ENCODE measurements at places on chromosomes 11 and 22.

- DNase-seq = no peak
Measured at GRCh38 chr11:70483917-70484316, 85.6 kb downstream of the CTTN start.

DNA sequence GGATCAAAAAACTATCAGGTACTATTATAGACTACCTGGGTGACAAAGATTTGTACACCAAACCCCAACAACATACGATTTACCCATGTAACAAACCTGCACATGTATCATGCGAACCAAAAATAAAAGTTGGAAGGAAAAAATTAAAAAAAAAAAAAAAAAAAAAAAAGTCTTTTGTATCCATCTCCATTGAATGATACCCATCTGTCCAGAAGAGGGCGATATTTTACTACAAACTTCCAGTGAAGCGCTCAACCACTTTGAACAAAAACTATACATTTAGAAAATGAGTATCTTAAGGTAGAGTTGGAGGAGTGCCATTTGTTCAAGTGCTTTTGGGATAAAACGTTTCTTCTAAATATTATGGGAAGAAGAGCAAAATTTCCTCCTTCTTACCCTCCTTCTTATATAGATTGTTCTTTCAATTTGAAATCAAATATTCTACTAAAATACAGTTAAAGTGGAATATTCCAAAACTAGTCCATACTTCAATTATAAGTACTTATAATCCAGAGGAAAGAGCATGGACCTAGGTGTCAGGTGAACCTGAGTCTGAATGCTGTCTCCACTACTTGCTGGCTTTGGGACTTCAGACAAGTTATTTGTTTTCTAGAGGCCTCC, 23.3 kb downstream of the ARL14EP start:
- DNase-seq = no peak

- DNase-seq = no peak
Measured at GRCh38 chr22:45565973-45566372, 63.3 kb downstream of the FBLN1 start.

GRCh38 chr11:69004411-69005182, 8.4 kb downstream of the MRGPRF start:
- no peak for DNase-seq

- DNase-seq = no peak
Measured at GRCh38 chr11:113862435-113862834, 12.9 kb downstream of the USP28 start.

DNA sequence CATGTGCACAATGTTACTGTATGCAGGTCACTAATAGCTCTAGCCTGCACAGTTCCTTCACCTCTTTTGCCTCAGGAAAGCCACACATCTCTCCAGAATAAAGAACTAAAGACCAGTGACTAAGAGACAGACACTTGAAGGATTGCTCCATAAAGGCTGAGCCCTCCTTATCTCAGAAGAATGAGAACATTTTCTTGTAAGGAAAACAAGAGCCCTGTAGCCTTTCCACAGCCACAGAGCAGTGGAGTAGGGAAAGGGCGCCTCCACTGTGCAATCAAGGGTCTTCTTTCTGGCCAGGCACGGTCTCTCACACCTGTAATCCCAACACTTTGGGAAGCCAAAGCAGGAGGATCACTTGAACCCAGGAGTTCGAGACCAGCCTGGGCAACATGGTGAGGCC, 202.6 kb upstream of the TMEM45B start:
- no peak for DNase-seq

DNA sequence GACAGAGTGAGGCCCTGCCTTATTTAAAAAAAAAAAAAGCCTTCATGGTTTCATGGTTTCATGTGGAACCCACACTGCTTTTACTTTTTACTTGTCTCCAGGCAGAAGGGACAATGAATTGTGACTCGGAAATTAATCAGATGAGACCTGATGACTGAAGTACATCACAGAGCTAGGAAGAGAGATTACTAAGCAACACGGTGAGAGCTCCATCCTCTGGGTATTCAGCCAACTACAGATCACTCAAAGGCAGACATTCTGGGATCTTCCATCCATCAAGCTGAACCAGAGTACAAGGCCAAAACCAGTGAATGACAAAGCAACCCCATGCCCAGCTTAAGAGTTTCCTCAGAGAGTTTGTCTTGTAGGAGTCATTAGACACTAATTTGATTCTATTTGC, 433.2 kb downstream of the SOX6 start:
- DNase-seq = no peak

DNA sequence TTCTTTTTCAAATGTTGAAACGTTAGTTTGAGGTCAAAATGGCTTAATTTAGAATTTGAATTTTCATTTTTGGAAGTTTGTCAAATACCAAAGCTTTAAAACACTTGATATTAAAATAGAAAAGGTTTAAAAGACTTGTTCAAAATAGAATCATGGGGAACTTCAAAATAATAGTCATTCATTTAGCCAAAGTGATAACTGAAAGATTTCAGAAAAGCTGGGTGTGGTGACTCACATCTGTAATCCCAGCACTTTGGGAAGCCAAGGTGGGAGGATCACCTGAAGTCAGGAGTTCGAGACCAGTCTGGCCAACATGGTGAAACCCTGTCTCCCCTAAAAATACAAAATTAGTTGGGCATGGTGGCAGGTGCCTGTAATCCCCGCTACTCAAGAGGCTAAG, 10.9 kb downstream of the GSTP1 start:
- DNase-seq = no peak

DNA sequence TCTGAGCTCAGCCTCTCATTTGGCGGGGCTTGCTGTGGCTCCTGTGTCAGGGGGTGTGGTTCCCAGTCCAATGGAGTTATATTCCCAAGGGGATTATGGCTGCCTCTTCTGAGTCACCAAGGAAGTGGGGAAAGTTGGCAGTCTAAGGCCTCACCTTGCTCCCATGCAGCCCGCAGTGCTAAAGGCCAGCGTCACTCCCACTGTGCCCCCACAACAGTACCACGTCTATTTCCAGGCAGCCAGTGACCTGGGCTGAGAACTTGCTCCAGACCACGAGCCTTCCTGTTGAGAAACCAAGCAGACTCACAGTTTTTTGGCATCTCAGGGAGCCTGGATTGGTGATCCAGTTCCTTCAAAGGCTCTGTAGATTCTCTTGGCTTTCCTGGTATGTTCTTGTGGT, 45.6 kb downstream of the OR2AT4 start:
- no peak for DNase-seq

DNA sequence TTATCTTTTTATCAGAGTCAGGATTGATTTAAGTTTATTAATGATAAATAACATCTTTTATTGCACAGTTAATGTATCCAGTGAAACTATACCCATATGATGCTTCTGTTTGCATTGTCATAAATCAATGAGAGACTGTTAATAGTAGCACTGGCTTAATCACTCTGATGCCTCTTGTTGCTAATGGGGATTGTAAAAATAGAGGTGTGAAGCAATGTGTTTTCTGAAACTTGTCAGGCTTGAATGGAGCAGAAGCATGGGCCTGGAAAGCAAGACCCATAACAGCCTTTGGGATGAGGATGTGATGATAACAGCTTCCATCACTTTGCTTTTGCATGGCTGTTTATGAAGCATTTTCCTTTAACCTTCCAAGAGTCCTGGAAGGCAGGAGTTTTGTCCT, 319.7 kb downstream of the DDX10 start:
- no peak for DNase-seq
